Stomach (tissue), 19 donors: ENCODE measurements at places on chromosomes 4 and X. TPM values are rescaled to one million over a fixed set of nuclear protein-coding genes. Genes with fewer than 3 reads are reported as not detected.

DNA sequence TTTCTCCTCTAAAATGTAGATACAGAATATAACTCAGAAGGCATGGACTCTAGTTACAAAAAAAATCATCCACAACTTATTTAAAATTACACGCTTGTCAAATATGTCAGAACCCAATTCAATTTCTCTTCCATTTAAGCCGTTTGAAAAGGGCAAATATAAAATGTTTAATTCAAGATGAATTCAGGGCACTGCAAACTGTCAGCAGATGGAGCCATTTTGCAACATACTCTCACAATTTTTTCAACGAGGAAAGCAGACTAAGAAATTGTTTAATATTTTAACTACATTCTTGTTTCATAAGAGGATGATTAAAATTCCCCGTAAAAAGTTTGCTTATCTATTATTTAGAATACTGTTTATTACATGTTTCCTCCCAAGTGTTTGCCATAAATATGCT, 321.3 kb upstream of the CPXCR1 start:
- DNase-seq, result no peak

DNA sequence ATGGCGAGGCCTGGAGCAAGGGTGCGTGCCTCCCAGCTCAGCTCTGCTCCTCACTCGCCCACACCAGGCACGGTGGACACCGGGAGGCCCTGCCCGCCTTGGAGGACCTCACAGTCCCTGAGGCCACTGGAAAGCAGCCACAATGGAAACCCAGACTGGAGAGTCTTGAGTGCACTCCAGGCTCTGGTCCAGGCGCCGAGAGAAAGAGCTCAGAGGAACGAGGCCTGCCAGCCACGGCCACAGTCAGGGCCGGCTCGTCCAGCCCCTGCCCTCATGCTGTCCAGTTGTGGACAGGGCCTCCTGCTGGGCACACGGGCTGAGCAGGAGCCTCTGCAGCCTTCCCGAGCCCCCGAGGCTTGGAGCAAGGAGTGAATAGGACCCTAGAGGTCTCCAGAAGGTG, 53.3 kb upstream of the GRPEL1 start:
- DNase-seq, result no peak

GRCh38 chr4:164892018-164892417, 15.0 kb downstream of the APELA start:
- DNase-seq, result no peak

GRCh38 chr4:126544276-126544675, 1088.5 kb upstream of the INTU start:
- DNase-seq, result no peak

DNA sequence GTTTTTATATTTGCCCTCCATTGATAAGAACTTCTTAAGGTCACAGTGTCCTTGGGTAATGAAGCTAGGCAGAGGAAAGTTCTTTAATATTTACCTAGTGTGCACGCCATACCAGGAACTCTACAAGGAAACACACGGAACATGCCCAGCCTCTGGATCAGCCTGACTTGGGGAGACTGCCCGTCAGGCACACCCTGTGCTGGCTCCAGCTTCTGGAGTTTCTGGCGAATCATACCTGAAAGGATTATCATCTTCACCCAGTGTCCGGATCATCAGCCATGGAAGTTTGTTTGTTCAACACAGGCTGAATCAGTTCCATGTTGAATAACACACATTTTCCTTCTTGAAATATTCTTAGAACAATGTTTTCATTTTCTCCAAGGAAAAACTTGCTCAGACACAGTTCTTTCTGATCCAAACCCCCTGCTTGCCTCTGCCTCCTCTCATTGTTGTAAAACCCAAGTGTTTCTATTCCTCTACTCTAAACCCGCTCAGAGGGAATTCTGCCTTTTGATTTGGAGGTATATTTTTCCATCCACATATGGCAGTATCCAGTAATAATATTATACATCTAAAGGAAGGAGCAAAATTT, 176.7 kb downstream of the SHROOM3 start:
- DNase-seq, result peak; percentile 86

DNA sequence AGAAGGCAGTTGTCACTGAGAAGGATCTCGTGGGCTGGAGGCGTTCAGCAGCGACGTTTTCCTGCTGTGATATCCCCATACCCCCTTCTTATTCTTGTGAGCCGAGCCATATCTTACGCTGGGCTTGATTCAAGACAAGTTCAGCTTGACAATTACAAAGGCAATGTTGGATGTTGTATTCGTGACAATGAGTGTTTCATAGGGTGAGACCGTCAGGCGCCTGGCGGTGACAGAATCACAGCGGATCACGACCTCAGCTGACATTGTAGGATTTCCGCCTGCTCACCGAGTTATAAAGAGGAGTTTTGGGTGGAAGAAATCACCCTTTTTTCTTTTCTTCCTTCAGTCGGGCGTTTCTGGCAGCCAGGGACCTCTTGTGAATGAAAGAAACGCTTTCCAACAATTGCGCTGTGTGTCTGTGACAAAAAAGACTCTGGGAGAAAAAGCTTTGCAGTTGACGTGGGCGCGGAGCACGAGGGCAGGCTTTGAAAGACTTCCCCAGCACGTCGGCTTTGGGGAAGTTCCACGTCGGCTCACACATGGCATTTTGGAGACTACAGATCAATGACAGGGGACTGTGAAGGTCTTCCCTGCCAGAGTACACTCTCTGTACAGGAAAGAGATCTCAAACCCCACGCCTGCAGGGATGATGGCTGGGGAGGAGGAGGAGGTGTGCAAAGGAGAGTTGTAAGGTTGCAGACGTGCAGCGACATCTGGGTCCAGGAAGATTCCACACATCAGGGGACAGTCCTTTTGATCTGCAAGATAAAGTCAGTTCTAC, 135.4 kb downstream of the CRLF2 start:
- no peak for DNase-seq

- DNase-seq, result no peak
Observed at GRCh38 chr4:20512033-20512792, 188.0 kb upstream of the PACRGL start.

DNA sequence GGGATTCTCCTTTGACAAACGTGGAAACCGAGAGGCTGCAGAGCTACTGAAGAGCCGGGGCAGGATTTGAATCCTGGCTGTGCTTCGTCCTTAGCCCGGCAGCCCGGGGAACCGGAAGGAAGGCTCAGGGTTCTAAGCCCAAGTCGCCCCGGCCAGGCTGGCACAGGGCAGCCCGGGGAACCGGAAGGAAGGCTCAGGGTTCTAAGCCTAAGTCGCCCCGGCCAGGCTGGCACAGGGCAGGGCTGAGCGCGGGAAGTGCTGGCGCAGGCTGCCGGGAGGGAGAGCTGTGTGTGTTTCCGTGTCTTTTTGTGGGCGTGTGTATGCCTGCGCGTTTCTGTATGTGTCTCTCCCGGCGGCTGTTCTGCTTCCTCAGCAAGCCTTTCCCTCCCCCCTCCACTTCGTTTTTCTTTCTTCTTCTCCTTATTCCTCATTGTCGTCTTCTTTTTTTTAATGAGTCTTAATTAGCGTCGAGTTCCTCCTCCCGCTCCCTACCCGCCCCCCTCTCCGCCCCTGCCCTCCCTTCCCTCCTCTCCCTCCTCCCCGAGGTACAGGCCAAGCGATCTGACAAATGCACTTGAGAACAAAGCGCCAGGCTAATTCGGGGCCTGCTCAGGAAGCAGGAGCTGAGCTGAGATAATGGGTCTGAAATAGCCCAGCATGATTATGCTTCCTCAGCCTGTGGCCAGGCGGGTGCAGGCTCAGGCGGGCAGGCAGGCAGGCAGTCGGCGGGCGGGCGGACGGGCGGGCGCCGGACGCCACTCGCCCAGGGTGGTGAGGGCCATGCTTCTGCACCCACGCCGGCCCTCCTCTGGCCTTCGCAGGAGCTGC, 65.9 kb downstream of the EFNB1 start:
- peak; percentile 84 for DNase-seq

DNA sequence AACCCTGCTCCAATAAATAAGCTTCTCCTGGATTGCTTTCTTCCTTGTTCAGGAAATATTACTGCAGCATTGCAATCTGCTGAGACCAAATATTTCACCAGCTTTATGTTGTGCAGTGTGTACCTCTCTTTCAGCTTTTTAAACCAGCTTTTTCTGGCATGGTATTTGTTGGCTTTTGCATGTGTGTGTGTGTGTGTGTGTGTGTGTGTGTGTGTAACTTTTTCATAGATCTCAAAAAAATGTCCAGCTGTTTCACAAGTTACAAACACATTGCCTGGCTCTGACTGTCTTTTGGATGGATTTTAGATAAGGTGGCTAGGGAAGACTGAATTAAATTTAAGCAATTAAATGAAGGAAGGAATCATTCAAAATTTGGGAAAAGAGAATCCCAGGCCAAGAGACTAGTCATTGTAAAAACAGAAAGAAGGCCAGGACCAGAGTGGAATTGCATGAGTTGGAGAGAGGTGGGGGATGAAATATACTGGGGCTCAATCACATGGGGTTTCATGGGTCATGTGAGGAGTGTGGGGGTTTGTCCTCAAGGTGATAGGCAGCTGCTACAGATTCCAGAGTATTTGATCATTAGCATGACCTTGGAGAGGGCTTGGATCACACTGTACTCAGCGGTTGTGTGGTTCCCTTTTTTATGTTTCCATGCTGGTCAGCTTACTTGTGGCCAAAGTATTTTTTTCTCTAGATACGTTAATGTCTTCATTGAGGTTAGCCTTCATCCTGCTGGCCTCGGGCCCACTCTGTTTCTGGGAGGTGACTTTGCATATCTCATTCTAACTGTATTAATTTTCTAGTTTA, 357.7 kb upstream of the BOD1L1 start:
- no peak for DNase-seq

- DNase-seq, result no peak
Observed at GRCh38 chrX:4091046-4091760, 377.8 kb upstream of the PRKX start.

DNA sequence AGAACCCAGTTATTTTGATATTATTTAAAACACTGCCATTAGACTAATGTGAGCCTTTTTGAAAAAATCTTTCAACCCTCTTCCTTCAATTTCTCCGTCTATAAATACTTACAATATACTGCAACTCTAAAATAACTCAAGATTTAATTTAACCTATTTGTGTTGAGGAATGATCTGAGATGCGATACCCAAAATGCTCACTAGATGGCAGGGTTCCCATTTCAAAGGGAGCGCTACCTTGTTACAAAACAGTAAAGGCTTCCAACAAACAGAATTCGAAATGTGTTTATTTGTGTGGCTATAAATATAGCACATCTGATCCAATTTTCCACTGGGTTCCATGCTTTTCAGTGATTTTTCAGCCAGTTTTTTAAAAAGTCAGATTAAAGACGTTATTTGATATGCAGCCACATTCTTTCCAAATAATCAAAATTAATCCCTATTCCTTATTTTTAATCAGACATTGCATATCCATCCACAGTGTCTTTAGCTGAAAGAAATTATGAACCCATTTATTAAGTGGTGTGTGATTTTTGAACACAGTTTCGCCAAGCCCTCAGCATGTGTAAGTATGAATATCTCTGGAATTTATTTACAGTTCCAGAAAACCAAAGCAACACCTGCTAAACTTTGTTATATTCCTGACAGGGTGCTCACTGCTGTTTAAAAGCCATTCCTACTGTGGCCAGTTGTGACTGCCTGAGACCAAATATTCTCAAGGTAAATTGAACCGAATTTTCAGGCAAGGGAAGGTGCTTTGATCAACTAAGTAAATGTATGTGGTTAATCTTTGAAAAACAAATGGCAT, 668.0 kb upstream of the LCORL start:
- DNase-seq, result peak; percentile 90

- no peak for DNase-seq
Observed at GRCh38 chr4:138890891-138891570, 124.5 kb upstream of the NOCT start.

- no peak for DNase-seq
Observed at GRCh38 chr4:176307666-176307930, 12.2 kb upstream of the SPCS3 start.

DNA sequence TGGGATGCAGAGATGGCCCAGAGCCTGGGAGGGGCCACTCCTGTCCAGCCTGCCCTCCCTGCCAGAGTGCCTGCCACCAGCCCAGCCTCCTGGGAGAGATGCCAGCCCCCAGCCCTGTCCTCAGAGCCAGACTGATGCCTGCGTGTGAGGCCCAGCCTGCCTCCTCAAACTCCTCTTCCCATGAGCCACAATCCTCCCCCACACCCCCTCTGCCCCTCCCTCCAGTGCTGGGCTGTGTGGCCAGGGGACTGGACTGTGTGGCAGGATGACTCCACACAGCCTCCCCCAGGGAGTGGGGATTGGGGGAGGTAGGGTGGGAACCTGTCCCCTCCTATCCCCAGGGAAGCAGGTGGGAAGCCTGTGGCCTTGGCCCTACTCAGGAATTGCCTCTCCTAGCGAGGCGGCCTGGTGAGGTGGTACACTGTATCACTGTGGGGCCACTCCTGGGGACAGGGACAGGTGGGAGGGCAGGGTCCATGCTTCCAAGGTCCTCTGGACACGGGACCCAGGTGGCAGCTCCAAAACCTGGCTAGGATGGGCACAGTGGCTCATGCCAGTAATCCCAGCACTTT, 4.3 kb upstream of the SH3BP2 start:
- peak; percentile 63 for DNase-seq

GRCh38 chrX:72131317-72132294, at the start of gene RTL5:
Gene RTL5, minus strand, starts transcription at chrX:72131915.
- peak; percentile 95 for DNase-seq

DNA sequence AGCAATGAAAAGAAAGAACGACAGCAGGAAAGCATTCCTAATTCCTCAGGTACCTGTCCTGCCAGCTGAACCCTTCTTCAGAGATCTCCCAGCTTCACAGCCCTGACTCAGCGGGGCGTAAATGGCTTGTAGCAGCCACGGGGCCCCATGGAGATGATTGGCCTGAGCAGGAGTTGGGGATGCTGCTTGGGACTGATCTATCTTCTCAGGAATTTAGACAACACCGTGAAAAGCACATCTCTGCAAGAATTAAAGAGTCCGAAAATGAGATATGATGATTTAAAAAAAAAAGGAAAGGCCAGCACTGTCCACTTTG, 22.5 kb upstream of the SLC25A4 start:
- no peak for DNase-seq

The SMIM43 gene
- 0.18 TPM for total RNA-seq

The FAM53A gene
- total RNA-seq, result not detected

The MANBA gene
- total RNA-seq, result 27.0 TPM

The GPC4 gene
- 22.2 TPM for total RNA-seq

The XPNPEP2 gene
- 16.3 TPM for total RNA-seq

The TCEAL6 gene
- not detected for total RNA-seq

The FDCSP gene
- not detected for total RNA-seq

The MAP3K15 gene
- total RNA-seq, result 0.37 TPM
